Uterus (tissue), 4 donors: ENCODE measurements at places on chromosomes 5 and 9. TPM values are rescaled to one million over a fixed set of nuclear protein-coding genes. Genes with fewer than 3 reads are reported as not detected.

DNA sequence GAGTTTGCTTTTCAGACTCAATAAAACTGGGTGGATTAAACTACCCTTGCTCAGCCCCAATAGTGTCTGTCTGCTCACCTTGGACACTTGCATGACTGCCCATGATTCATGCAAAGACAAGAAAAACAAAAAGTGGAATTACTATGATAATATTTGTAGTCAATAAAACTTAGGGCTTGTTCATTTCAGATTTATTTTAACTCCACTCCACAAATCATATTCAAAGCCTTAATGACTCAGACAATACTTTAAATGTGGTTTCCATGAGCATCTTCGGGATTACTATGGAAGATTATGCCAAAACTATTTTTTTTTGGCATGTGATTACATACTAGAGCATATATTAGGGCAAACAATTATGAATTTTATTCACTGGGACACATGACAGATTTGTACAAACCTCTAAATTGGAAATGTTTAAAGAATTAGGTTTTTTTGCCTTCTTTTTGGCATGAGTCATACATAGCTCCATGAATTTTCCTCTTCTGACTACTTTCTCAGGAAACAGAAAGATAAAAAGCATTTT, 468.9 kb downstream of the ACTL7B start:
- H3K4me1 ChIP-seq = no peaks in the 10 kb centered on the region
- H3K27me3 ChIP-seq = no peaks in the 10 kb centered on the region
- H3K27ac ChIP-seq = peak overlapping the region; percentile 33
- no peak for DNase-seq

NMUR2 gene
- total RNA-seq = not detected

DNA sequence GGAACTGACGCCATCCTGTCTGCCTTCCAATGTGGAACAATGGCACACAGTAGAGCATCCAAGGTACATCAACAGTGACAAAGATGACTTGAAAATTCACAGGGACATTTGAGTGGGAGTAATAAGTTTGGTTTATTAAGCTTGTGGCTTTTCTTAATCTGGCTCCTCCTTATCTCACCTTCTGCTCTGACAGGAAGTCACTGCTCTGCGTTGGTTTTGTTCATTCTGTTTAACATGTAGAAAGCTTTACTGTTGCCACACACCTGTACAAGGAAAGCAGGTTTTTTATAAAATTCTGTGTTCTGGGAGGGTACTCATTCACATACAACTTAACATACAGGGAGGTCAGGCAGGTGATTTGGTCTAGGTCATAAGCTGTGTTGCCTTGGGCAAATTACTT, 1.6 kb upstream of the GZMK start:
- no peaks in the 10 kb centered on the region for H3K4me1 ChIP-seq
- H3K36me3 ChIP-seq = no peaks in the 10 kb centered on the region
- no peaks in the 10 kb centered on the region for H3K27me3 ChIP-seq
- no peak overlapping the region for H3K27ac ChIP-seq
- H3K4me3 ChIP-seq = no peak overlapping the region
- no peak for DNase-seq

- peaks cover 24% of the 10 kb centered on the region for H3K4me1 ChIP-seq
- no peak overlapping the region for H3K4me3 ChIP-seq
- H3K36me3 ChIP-seq = no peaks in the 10 kb centered on the region
- DNase-seq = no peak
These were observed 116.4 kb downstream of the RXRA start for GRCh38 chr9:134442486-134443173.

- no peaks in the 10 kb centered on the region for H3K4me1 ChIP-seq
- H3K27me3 ChIP-seq = no peaks in the 10 kb centered on the region
- H3K27ac ChIP-seq = no peak overlapping the region
- no peaks in the 10 kb centered on the region for H3K36me3 ChIP-seq
These were observed 311.0 kb downstream of the AGTPBP1 start for GRCh38 chr9:85430659-85431338.

- no peaks in the 10 kb centered on the region for H3K27me3 ChIP-seq
- H3K4me3 ChIP-seq = no peak overlapping the region
- H3K4me1 ChIP-seq = no peaks in the 10 kb centered on the region
- H3K27ac ChIP-seq = no peak overlapping the region
- no peaks in the 10 kb centered on the region for H3K36me3 ChIP-seq
These were observed 23.2 kb upstream of the GARNL3 start for GRCh38 chr9:127241354-127241753.

NRG2 gene
- 4.5 TPM for total RNA-seq

DNA sequence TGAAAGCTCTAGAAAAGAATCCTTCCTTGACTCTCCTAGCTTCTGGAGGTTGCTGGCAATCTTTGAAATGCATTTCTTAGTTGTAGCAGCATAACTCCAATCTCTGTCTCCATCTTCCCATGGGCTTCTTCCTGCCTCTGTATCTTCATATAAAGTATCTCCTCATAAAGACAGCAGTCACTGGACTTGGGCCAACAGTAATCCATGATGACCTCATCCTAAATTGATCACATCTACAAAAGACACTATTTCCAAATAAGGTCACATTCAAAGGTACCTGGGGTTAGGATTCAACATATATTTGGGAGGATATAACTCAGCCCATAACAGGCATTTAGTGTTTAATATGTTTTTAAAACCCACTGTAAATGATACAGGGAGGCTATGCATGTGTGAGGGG, 123.3 kb downstream of the MLLT3 start:
- no peaks in the 10 kb centered on the region for H3K4me1 ChIP-seq
- no peaks in the 10 kb centered on the region for H3K27me3 ChIP-seq
- no peak for DNase-seq
- no peaks in the 10 kb centered on the region for H3K36me3 ChIP-seq
- H3K27ac ChIP-seq = no peak overlapping the region

SH3TC2 gene
- total RNA-seq = 0.29 TPM

CFAP157 gene
- total RNA-seq = 5.4 TPM

MSX2 gene
- total RNA-seq = not detected

PCBD2 gene
- 14.4 TPM for total RNA-seq

TAF11L3 gene
- total RNA-seq = not detected

SOHLH1 gene
- total RNA-seq = not detected

- H3K36me3 ChIP-seq = no peaks in the 10 kb centered on the region
These were observed 75.7 kb upstream of the SAP30L start for GRCh38 chr5:154370119-154370518.

DNAI1 gene
- total RNA-seq = 3.8 TPM

DNA sequence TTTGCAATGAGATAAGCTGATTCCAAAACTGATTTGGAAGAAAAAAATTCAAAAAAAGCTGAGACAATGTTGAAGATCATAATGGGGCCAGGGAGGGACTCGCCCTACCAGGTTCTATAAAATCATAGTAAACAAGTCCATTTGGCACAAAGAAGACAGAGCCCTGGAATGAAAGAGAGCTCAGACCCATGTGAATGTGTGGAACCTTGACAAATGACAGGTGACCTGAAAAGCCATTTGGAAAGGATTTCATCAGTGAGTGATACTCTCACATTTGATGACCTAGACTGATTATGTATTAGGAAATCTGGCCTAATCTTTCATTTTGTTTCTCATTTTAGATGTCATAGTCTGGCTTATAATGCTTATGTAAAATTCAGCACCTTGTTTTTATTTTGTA, 26.8 kb downstream of the SPTAN1 start:
- H3K27ac ChIP-seq = no peak overlapping the region
- no peak for DNase-seq
- no peaks in the 10 kb centered on the region for H3K27me3 ChIP-seq
- no peak overlapping the region for H3K4me3 ChIP-seq

ADAMTS2 gene
- 97.1 TPM for total RNA-seq

DNA sequence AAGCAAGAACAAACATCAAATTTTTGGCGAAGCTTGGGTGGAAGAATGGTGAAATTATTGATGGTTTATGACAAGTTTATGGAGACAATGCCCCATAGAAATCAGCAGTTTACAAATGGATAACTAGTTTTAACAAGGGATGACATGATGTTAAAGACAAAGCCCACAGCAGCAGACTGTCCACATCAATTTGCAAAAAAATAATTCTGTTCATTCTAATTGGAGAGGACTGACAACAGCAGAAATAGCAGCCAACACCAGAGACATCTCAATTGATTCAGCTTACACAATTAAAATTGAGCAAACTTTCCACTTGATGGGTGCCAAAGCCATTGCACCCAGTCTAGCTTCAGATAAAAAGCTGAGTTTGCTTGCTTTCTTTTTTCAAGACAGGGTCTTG, 82.7 kb upstream of the STK32A start:
- no peak for DNase-seq
- no peaks in the 10 kb centered on the region for H3K36me3 ChIP-seq
- no peaks in the 10 kb centered on the region for H3K4me1 ChIP-seq
- no peak overlapping the region for H3K4me3 ChIP-seq
- no peak overlapping the region for H3K27ac ChIP-seq
- no peaks in the 10 kb centered on the region for H3K27me3 ChIP-seq

- H3K27ac ChIP-seq = no peak overlapping the region
- H3K4me3 ChIP-seq = no peak overlapping the region
- H3K36me3 ChIP-seq = no peaks in the 10 kb centered on the region
- H3K4me1 ChIP-seq = no peaks in the 10 kb centered on the region
These were observed 136.5 kb upstream of the STK32A start for GRCh38 chr5:147098233-147098790.

GRCh38 chr9:13728917-13729811, 449.7 kb upstream of the MPDZ start:
- DNase-seq = no peak
- H3K36me3 ChIP-seq = no peaks in the 10 kb centered on the region
- H3K4me1 ChIP-seq = no peaks in the 10 kb centered on the region
- H3K4me3 ChIP-seq = no peak overlapping the region

DNA sequence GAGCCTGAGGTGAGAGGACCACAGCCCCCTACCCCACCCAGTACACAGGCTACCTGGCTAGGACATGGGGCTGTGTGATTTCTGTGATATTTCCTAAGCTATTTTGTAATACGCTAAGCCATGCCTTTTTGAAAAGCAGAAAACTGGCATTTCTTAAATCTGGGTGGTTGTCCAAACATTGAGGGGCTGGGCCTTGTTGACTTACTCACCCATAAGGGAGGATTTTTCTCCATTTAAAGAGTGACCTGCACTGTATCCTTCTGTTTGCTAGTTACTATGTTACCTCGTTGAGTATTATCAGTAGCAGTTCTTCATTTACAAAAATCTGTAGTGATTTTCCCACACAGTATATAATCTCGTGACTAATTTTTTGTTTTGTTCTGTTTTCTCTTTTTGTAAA, 117.5 kb upstream of the OTULINL start:
- H3K36me3 ChIP-seq = no peaks in the 10 kb centered on the region
- DNase-seq = no peak
- H3K27ac ChIP-seq = peak overlapping the region; percentile 43
- H3K4me1 ChIP-seq = no peaks in the 10 kb centered on the region
- no peak overlapping the region for H3K4me3 ChIP-seq

SH3GL2 gene
- total RNA-seq = 7.0 TPM

DNA sequence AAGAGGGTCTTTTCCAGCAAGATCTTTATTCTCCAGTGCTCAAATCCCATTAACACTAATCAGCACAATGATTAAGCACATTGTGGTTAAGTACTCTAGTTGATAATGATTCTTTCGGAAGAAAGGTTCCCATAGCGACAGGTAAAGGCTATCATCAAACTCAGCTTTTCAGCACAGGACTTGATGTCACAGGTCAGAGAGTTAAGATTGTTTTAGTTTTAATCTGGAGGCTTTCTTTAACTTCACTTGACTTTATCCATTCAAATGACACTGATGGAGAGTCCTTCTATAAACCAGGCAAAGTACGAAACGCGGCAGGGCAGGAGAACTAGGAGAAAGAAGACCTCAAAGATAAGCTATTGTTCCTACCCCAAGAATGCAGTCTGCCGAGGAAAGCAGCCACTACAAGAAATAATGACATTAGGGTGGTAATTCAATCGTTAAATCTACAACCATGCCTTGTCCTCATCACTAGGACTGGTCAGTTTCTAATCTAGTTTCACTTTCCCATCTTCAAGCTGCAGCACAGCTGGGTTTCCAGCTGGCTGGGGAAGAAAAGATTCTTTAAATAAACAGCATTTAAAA, 4.6 kb downstream of the NRG2 start:
- H3K4me1 ChIP-seq = peaks cover 2% of the 10 kb centered on the region
- peak overlapping the region; percentile 5 for H3K27ac ChIP-seq
- no peaks in the 10 kb centered on the region for H3K27me3 ChIP-seq
- no peaks in the 10 kb centered on the region for H3K36me3 ChIP-seq

KCNT1 gene
- total RNA-seq = 0.52 TPM
